Left ventricle myocardium superior (tissue), 1 donor: ENCODE measurements at places on chromosomes 12 and 14. TPM values are rescaled to one million over a fixed set of nuclear protein-coding genes. Genes with fewer than 3 reads are reported as not detected.

GRCh38 chr14:60151715-60152114 is 13.5 kb downstream of the DHRS7 start:
- peak; percentile 77 for DNase-seq

DNA sequence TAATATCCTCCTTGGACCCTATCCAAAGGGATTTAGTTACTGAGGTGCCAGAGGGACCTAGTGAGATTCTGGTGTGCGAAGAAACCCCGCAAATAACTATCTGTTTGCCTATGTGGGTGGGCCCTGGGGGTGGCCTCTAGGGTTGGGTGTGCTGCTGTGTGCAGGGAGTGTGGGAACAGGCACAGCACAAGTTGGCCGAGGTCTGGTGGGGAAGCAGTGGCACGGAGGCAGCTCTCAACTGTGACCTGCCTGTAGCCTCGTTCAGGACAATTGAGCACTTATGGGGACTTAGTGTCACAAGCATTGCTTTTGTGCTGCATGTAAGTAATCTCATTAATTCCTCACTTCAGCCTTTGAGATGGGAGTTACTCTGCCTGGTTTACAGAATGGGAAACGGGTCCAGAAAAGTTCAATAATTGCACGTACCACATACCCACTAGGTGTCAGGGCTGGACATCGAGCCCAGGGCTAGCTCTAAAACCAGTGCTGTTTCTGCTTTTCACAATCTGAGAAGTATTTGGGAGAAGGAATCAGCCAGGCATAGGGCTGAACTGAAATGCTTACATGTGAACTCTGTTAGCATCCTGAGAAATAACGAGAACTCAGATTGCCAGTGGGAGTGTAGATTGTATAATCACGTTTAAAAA is 58.8 kb downstream of the TECPR2 start:
- no peak for DNase-seq

DNA sequence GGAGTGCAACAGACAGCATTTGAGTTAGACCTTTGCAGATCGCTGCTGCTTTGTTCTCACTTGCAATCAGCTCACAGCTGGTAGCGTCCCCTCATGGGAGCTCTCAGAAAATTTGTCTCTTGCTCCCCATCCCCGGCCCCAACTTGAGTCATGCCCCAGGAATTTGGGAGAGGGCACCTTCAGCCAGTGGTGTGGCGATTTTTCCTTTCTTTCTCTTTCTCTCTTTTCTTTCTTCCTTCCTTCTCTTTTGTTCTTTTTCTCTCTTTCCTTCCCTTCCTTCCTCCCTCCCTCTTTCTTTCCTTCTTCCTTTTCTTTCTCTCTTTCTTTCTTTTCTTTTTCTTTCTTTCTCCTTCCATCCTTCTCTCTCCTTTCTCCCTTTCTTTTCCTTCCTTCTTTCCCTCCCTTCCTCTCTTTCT is 34.2 kb upstream of the MAP1LC3B2 start:
- DNase-seq, result no peak

SERPINA12 gene
- total RNA-seq, result not detected

DNA sequence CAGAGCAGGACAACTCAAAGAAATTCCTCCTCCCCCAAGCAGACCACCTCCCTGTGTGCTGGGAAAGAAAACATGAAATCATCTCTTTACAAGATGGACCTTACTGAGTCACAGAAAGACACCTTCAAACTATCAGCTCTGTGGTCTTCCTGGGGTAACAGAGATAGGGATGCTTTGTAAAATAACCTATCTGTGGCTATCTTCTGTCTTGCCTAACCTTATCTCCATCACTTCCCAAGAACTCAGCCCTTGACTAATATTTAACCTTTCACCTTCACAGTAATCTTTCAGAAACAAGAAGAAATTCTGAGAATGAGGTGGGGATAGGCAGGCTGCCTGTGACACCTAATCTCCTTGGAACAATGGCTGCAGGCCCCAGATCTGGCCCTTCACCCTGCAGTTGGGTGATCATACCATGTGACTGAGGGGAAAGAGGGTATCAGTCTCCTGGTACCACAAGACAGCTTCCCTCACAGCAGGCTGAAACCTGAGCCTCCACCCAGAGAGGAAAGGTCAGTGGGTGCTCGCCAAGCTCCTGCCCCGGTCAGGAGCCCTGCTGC is 27.4 kb upstream of the CEBPE start:
- no peak for DNase-seq

DNA sequence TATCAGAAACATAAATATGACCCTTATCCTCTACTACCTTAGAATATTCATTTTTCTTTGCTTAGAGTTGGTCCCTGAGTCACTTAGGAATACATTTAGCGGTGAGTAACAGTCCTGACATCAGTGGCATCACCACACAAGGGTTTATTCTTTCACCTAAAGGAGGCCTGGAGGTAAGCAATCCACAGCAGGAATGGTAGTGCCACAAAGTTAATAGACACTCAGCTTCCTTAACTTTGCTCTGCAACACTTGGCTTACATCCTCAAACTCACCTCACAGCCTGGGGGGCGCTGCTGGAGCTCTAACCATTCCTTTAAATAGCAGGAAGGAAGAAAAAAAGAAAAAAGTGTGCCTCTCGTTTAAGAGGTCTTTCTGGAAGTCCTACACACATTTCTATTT is 29.1 kb downstream of the BBOF1 start:
- DNase-seq, result no peak

LALBA gene
- not detected for total RNA-seq

CELA1 gene
- total RNA-seq, result not detected

HOXC12 gene
- not detected for total RNA-seq

GRCh38 chr12:64039281-64039871 is 182.7 kb downstream of the KICS2 start:
- DNase-seq, result no peak

- DNase-seq, result no peak
Observed at GRCh38 chr12:107668320-107669098, 17.1 kb upstream of the PWP1 start.
